Uterus (tissue), 4 donors: ENCODE measurements at places on chromosomes 12 and 14.

- H3K27me3 ChIP-seq, result no peaks in the 10 kb centered on the region
- H3K36me3 ChIP-seq, result no peaks in the 10 kb centered on the region
- peak overlapping the region; percentile 66 for H3K27ac ChIP-seq
- no peak overlapping the region for H3K4me3 ChIP-seq
Measured at GRCh38 chr12:93918900-93919299, 229.5 kb upstream of the PLXNC1 start.

DNA sequence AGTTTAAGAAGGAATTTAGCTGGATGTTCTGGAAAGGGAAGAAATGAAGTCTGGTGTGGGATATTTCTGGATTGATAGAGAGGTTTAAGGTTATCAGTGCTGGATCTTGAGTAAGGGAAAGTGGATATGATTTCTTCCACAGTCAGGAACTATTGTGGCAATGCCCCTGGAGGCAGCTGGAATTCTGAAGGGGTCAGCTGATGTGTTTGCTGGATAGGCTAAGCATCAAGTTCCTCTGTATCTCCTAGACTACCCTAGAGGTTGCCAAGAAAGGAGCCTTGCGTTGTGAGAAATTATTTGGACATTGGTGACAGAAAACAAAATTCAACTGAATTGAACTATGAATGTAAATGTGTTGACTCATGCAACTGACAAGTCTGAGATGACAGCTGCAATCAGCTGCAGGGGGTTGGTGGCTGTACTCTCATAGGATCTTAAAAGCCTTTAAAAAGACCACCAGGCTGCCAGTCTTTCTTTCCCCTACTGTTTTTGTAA is 244.4 kb downstream of the ATXN7L3B start:
- H3K27ac ChIP-seq, result no peak overlapping the region
- no peaks in the 10 kb centered on the region for H3K4me1 ChIP-seq
- no peak overlapping the region for H3K4me3 ChIP-seq
- DNase-seq, result no peak

GRCh38 chr14:94970941-94971730 is 186.2 kb downstream of the DICER1 start:
- H3K27me3 ChIP-seq, result no peaks in the 10 kb centered on the region
- peak overlapping the region; percentile 30 for H3K27ac ChIP-seq

DNA sequence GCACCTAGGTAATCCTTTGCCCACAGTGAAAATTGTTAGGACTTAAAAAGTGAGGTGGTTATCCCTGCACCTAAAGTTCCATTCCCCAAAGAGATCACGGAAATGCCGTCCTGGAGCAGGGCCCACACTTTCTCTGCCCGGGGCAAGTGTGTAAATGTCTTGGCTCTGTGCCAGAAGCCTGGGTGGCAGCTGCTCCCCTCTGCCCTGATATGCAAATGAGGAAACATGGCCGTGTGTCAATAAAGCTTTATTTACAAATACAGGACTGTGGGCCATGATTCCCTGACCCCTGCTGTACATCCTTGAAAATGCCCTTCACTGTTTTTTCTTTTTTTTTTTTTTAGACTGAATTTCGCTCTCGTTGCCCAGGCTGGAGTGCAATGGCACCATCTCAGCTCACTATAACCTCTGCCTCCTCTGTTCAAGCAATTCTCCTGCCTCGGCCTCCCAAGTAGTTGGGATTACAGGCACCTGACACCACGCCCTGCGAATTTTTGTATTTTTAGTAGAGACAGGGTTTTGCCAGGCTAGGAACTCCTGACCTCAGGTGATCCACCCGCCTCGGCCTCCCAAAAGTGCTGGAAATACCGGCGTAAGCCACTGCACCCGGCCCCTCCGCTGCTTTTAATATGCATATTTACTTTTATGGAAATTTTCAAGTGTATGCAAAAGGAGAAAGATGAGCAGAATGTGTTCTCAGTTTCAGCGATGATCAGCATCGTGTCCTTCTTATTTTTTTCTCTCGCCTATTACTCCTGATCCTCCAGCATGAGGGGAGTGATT is 75.5 kb downstream of the GALNT9 start:
- no peak overlapping the region for H3K4me3 ChIP-seq
- H3K27me3 ChIP-seq, result no peaks in the 10 kb centered on the region
- no peaks in the 10 kb centered on the region for H3K36me3 ChIP-seq

- H3K4me3 ChIP-seq, result no peak overlapping the region
- H3K27me3 ChIP-seq, result no peaks in the 10 kb centered on the region
- peaks cover 8% of the 10 kb centered on the region for H3K4me1 ChIP-seq
Measured at GRCh38 chr14:50047274-50047676, 69.1 kb downstream of the VCPKMT start.

DNA sequence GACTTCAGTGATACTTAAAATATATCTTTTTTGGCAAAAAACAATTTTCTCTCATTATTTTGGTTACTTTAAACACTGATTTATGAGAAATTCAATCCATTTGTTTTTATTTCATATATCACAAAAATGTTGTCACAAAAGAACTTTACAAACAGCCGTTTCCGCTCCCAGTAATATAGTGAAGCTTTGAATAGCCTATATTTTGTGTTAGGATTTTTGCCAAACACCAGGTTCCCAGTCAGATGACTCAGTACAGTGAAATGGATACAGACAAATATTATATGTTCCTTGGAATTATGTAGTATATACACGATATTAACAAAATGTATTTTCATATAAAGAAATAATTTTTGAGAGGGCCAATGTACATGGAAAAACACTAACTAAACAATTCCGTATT is 411.1 kb downstream of the CCER1 start:
- H3K4me3 ChIP-seq, result no peak overlapping the region
- no peak overlapping the region for H3K27ac ChIP-seq
- H3K27me3 ChIP-seq, result no peaks in the 10 kb centered on the region
- H3K36me3 ChIP-seq, result no peaks in the 10 kb centered on the region
- no peak for DNase-seq
- H3K4me1 ChIP-seq, result no peaks in the 10 kb centered on the region

DNA sequence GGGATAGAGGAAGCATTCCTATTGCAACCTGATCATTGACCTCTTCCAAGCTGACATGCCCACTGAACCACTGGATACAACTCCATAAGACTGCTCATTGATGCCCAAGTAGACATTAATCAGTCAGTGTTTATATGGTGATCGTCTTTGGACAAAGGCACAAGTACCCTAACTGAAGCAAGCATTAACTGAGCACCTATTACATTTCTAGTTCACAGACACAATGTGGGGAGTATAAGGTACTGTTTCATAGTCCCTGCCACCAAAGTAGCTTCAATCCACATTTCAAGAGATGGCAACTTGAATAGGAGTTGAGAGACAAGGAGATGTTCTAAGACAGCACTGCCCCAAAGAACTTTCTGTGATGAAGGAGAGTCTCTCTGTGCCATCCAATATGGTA is 10.9 kb upstream of the COL2A1 start:
- no peaks in the 10 kb centered on the region for H3K36me3 ChIP-seq
- no peak overlapping the region for H3K27ac ChIP-seq
- no peak overlapping the region for H3K4me3 ChIP-seq
- no peak for DNase-seq
- H3K4me1 ChIP-seq, result no peaks in the 10 kb centered on the region
- H3K27me3 ChIP-seq, result no peaks in the 10 kb centered on the region

GRCh38 chr12:94287245-94287628 is 138.9 kb downstream of the PLXNC1 start:
- H3K4me3 ChIP-seq, result no peak overlapping the region
- no peaks in the 10 kb centered on the region for H3K36me3 ChIP-seq
- DNase-seq, result no peak

DNA sequence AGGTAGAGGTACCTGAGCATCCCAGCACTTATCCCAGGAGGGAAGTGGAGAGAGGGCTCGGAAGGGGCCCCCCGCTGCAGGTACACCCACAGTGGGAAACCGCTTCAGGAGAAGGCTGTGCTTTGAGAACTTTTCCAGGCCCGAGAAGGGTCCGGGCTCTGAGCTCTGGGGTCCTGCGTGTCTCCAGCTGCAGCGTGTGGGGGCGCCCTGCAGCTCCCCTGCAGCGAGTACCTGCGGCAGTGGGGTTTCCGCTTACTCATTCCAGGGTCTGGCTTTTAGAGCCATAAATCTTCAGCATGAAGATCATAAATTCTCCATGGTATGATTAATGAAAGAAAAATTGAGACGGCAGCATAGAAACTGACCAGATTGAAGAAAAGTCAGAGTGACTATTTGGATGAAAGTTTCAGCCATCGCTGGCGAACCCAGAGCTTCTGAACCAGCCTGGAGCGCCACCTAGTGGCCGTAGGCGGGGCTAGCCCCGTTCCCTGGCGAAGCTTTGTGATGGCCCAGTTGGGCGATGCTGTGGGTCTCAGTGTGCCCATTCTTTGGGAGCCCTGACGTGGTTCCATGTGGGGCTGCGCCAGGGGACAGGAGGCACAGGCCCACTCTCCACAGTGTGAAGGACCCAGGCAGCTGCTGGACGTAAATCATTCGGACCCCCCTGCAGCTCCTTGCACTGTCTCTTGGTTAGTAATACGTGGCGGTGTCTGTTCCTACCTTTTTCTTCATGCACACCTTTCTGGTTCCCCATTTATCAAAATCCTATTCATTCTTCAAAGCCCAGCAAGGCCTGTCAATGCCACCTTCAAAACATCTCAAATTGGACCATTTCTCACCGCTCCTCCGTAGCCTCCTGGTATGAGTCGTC is 198.2 kb downstream of the TSPAN9 start:
- peak; percentile 82 for DNase-seq
- H3K27ac ChIP-seq, result no peak overlapping the region
- no peaks in the 10 kb centered on the region for H3K4me1 ChIP-seq
- no peaks in the 10 kb centered on the region for H3K27me3 ChIP-seq

- no peaks in the 10 kb centered on the region for H3K27me3 ChIP-seq
- peak overlapping the region; percentile 99 for H3K27ac ChIP-seq
- no peaks in the 10 kb centered on the region for H3K4me1 ChIP-seq
- no peaks in the 10 kb centered on the region for H3K36me3 ChIP-seq
Measured at GRCh38 chr12:124940143-124940392, 25.6 kb upstream of the UBC start.

DNA sequence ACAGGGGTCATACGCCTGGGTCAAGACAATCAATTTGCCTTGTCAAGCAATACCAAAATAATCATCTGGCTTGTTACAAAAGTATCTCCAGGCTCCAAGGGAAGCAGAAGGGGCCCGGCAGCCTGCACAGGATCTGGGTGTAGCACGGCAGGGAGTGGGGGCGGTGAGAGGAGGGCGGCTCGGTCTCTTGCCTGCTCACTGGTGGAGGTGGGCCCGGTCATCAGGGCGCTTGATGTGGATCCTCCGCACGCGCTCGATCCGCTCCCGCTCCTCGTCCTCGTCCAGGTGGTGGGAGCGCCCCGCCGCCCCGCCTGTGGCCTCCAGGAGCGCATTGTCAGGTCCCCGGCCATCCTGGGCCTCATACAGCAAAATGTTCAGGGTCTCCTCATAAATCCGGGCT is 25.7 kb downstream of the KCTD10 start:
- H3K4me3 ChIP-seq, result no peak overlapping the region
- DNase-seq, result no peak
- H3K27ac ChIP-seq, result no peak overlapping the region
- peaks cover 4% of the 10 kb centered on the region for H3K4me1 ChIP-seq
- no peaks in the 10 kb centered on the region for H3K27me3 ChIP-seq
- no peaks in the 10 kb centered on the region for H3K36me3 ChIP-seq

- no peak overlapping the region for H3K27ac ChIP-seq
- H3K36me3 ChIP-seq, result no peaks in the 10 kb centered on the region
- DNase-seq, result no peak
- no peaks in the 10 kb centered on the region for H3K27me3 ChIP-seq
- no peaks in the 10 kb centered on the region for H3K4me1 ChIP-seq
Measured at GRCh38 chr12:38708466-38708865, 196.9 kb downstream of the CPNE8 start.

- no peak overlapping the region for H3K4me3 ChIP-seq
- DNase-seq, result no peak
- no peak overlapping the region for H3K27ac ChIP-seq
- H3K36me3 ChIP-seq, result no peaks in the 10 kb centered on the region
Measured at GRCh38 chr12:106900554-106900953, 55.2 kb upstream of the TMEM263 start.

DNA sequence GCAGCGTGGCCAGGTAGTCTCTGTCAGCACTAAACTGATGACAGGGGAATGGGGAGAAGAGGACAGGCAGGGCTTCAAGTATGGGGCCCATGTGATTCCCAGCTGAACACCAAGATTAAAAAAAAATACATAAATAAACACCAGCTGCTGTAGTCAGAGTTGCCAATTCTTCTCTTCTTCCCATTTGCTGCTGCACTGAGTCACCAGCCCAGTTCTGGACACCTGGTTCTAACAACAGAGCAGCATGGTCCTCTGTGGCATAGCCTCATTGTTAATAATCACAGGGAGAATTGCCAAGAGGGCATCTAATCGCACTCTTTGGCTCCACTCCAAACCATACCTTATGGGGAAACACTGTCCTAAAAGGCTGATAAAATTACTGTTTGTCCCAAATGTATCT is 15.1 kb downstream of the PPM1H start:
- H3K36me3 ChIP-seq, result no peaks in the 10 kb centered on the region
- DNase-seq, result no peak
- H3K4me1 ChIP-seq, result no peaks in the 10 kb centered on the region
- H3K4me3 ChIP-seq, result no peak overlapping the region
- H3K27me3 ChIP-seq, result no peaks in the 10 kb centered on the region

DNA sequence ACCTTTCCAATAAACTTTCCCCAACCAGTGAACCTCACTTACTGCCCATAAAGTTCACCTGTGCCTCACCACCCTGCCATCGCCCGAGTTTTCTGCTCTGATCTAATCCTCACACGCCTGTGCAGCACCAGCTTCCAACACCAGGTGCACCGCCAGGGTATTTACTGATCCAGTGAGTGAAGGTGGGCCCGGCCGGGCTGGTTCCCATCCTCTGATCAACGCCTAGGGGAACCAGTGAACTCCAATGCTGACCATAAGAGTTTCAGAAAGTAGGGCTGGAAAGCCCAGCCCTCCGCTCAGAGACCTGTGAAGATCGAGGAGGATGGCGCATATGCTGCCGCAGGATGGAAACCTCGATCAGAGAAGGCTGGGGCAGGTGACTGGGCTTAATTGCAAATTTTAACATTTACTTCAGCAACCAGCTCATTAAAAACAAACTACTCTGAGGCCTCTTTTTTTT is 685 bp upstream of the MYL6B start:
- peak overlapping the region; percentile 90 for H3K27ac ChIP-seq
- no peaks in the 10 kb centered on the region for H3K27me3 ChIP-seq
- no peaks in the 10 kb centered on the region for H3K36me3 ChIP-seq
- H3K4me1 ChIP-seq, result peaks cover 7% of the 10 kb centered on the region

GRCh38 chr14:75831455-75831854 is 150.3 kb downstream of the TGFB3 start:
- H3K4me1 ChIP-seq, result no peaks in the 10 kb centered on the region
- H3K36me3 ChIP-seq, result no peaks in the 10 kb centered on the region
- H3K4me3 ChIP-seq, result no peak overlapping the region
- H3K27ac ChIP-seq, result peak overlapping the region; percentile 76
- no peaks in the 10 kb centered on the region for H3K27me3 ChIP-seq
- DNase-seq, result peak; percentile 80

- H3K36me3 ChIP-seq, result no peaks in the 10 kb centered on the region
- no peak overlapping the region for H3K4me3 ChIP-seq
- H3K27ac ChIP-seq, result no peak overlapping the region
- no peak for DNase-seq
- H3K4me1 ChIP-seq, result no peaks in the 10 kb centered on the region
Measured at GRCh38 chr14:49946320-49947141, 53.6 kb downstream of the ARF6 start.

- no peak for DNase-seq
- no peak overlapping the region for H3K4me3 ChIP-seq
- no peaks in the 10 kb centered on the region for H3K27me3 ChIP-seq
- no peak overlapping the region for H3K27ac ChIP-seq
Measured at GRCh38 chr14:93223565-93223964, 16.5 kb downstream of the UBR7 start.
